ENCODE measurements at places on chromosomes 12 and 14. TPM values are rescaled to one million over a fixed set of nuclear protein-coding genes. Genes with fewer than 3 reads are reported as not detected.

LMO3 gene
- total RNA-seq: 0.20 TPM

PPFIA2 gene
- not detected for total RNA-seq

GARIN6 gene
- total RNA-seq: not detected

ENDOU gene
- total RNA-seq: not detected

TGM1 gene
- total RNA-seq: 2.6 TPM

ADAMTS20 gene
- not detected for total RNA-seq

FAM90A1 gene
- total RNA-seq: not detected

KRT74 gene
- total RNA-seq: not detected

PAX9 gene
- not detected for total RNA-seq

GNPTAB gene
- 29.6 TPM for total RNA-seq

TOMM20L gene
- total RNA-seq: not detected

OR4K13 gene
- not detected for total RNA-seq

ABCC9 gene
- total RNA-seq: 0.13 TPM

CYP27B1 gene
- total RNA-seq: 19.6 TPM

MYO1A gene
- total RNA-seq: 0.71 TPM

PLEK2 gene
- 2.5 TPM for total RNA-seq

MMP14 gene
- total RNA-seq: 1.6 TPM

MYO1H gene
- total RNA-seq: not detected

Measured in activated T-cell treated with anti-CD3 and anti-CD28 coated beads, Interleukin-2, amount 50 U/mL, for 4 hours (primary cell).